ENCODE measurements at places on chromosomes 6 and 20. TPM values are rescaled to one million over a fixed set of nuclear protein-coding genes. Genes with fewer than 3 reads are reported as not detected.

Gene TREML1
- total RNA-seq, result not detected

Gene DAAM2
- under 0.01 TPM for total RNA-seq

Gene BPIFB2
- total RNA-seq, result not detected

Gene FAM184A
- total RNA-seq, result 0.66 TPM

Gene GGTLC1
- not detected for total RNA-seq

Gene LPA
- total RNA-seq, result not detected

Gene GINS1
- 33.9 TPM for total RNA-seq

Gene PHACTR3
- not detected for total RNA-seq
